ENCODE measurements at places on chromosomes 2 and 18. TPM values are rescaled to one million over a fixed set of nuclear protein-coding genes. Genes with fewer than 3 reads are reported as not detected.

The GREB1L gene
- total RNA-seq = 11.3 TPM

The CMPK2 gene
- 0.64 TPM for total RNA-seq

The IL1F10 gene
- total RNA-seq = not detected

The SNORC gene
- 0.13 TPM for total RNA-seq

The SATB2 gene
- 0.26 TPM for total RNA-seq

The ANTXR1 gene
- under 0.01 TPM for total RNA-seq

The IL1RL1 gene
- 0.13 TPM for total RNA-seq

The ARHGEF4 gene
- 0.63 TPM for total RNA-seq

The FAHD2A gene
- 27.3 TPM for total RNA-seq

The LRATD1 gene
- 7.2 TPM for total RNA-seq

The NFE2L2 gene
- 47.2 TPM for total RNA-seq

The CERKL gene
- total RNA-seq = not detected

The TMEM178A gene
- 0.25 TPM for total RNA-seq

The DUSP19 gene
- total RNA-seq = 2.1 TPM

The LCLAT1 gene
- 12.8 TPM for total RNA-seq

The SPR gene
- total RNA-seq = 45.8 TPM

The CTAGE1 gene
- not detected for total RNA-seq

The DNMT3A gene
- 46.7 TPM for total RNA-seq

The CTLA4 gene
- 1.3 TPM for total RNA-seq

The TNFRSF11A gene
- total RNA-seq = 42.5 TPM

The CFAP210 gene
- not detected for total RNA-seq

All from dermis microvascular lymphatic vessel endothelial cell (primary cell).